SW480 (cell line): ENCODE measurements at places on chromosomes 3 and 15.

DNA sequence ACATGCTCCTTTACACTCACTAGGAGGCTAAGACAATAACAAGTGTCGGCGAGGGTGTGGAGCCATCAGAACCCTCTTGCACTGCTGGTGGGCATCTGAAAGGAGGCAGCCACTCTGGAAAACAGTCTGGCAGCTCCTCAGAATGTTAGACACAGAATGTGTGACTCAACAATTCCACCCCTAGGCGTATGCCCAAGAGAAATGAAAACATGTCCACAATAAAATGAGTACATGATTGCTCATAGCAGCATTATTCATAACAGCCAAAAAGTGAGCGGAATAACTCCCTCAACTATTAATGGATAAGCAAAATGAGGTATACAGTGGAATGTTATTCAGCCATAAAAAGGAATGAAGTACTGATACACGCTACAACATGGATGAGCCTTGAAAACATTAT is 57.8 kb downstream of the WNT7A start:
- DNase-seq = peak; percentile 2

DNA sequence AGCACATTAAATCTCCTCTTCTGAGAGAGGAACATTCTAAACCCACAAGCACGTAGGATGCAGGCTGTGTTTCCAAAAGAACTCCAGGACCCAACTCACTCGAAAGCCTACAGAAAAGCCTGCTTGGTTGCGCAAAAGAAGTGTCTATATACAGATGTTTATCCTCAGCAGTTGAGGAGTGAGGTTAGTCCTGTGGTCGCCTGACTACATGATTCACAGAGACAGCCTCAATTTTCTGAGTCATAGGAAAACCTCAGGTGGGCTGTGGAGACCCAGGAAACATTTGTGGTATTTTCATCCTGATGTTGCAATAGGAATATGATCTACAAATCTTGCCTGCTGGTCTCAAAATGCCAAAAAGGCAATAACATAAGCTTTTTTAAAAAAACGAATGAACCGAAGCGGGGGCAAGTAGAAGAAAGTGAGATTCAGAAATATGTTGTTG is 183.8 kb upstream of the THRB start:
- DNase-seq = peak; percentile 76

- DNase-seq = no peak
Observed at GRCh38 chr3:16385151-16385550, 120.1 kb downstream of the OXNAD1 start.

- no peak for DNase-seq
Observed at GRCh38 chr3:125048282-125048681, 7.5 kb downstream of the HEG1 start.

DNA sequence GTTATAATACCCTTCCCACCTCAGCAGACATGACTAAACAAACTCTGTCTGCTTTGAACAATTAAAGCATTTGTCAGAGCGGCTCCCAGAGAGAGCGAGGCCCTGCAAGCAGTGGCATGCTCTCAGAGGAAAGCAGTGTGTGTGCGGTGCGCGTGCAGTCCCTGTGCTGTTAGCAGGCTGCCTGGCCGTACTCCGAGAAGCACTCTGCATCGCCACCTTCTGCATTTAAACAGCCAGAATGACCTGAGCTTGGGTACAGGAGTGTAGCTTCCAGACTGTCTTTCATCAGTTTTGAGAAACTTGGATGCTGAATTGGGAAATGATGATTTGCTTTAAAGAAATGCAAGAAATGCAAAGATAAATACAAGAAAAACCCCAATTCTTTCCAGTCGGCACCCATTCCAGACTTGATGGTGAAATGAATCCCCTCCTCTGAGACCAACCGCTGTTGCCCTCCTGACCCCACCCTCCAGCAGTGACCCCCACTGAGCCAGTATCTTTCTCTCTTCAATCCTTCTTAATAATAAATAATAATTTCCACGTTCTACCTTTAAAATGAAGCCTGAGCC is 113.5 kb downstream of the VGLL4 start:
- no peak for DNase-seq

- peak; percentile 88 for DNase-seq
Observed at GRCh38 chr15:88615303-88616107, 5.6 kb upstream of the AEN start.

- DNase-seq = no peak
Observed at GRCh38 chr15:65344914-65345275, 32.9 kb downstream of the IGDCC3 start.

- no peak for DNase-seq
Observed at GRCh38 chr3:66483006-66483405, 17.8 kb downstream of the LRIG1 start.

GRCh38 chr15:94029495-94029894 is 201.9 kb upstream of the MCTP2 start:
- DNase-seq = no peak

DNA sequence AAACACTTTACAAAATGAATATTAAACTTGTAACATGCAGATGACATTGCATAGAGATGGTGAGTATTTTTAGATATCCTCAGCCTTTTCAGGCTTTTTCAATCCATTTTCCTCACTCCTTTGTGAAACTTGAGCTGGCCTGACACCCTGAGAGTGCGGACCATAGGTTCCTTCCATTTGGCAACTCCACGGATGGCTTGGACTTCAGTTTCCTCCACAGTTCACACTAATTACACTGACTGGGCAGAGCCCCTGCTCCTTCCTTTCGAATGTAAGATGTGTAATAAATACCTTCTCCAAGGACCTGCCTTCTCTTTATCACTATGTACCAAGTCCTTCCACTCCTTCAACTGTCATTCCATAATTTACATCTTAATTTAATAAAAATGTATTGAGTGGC is 141.7 kb upstream of the LRIG1 start:
- no peak for DNase-seq

- no peak for DNase-seq
Observed at GRCh38 chr3:41190509-41191284, 8.6 kb upstream of the CTNNB1 start.
